ENCODE measurements at places on chromosomes 5 and 9.
A peak's percentile ranks its signal among the peaks of the same experiment; 100 is the strongest.

GRCh38 chr5:59079622-59080620 lies 497.0 kb downstream of the RAB3C start:
- DNase-seq: no peak

- peak; percentile 3 for DNase-seq
Measured at GRCh38 chr9:117825609-117826347, 121.6 kb downstream of the TLR4 start.

DNA sequence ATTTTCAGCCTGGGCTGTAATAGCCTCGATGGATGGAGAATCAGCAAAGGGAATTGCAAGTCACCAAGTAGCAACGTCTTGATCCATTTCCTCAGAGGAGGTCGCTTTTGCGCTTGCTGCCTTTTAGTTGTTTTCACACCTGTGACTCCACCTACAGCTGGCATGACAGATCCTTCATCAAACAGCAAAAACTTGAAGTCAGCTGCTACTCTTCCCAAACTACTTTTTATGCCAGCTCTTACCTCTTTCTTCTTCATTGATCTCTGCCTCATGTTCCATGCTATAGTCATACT lies 107.7 kb downstream of the MAT2B start:
- DNase-seq: no peak

- no peak for DNase-seq
Measured at GRCh38 chr9:10613419-10613818, 617 bp upstream of the PTPRD start.

- DNase-seq: no peak
Measured at GRCh38 chr9:113622600-113623400, 159.3 kb downstream of the RGS3 start.

Data from stimulated activated CD8-positive, alpha-beta memory T cell treated with anti-CD3 and anti-CD28 coated beads, Interleukin-7, amount 100 ng/mL, for 1 hour (primary cell).